Stimulated activated CD4-positive, alpha-beta T cell treated with anti-CD3 and anti-CD28 coated beads, Interleukin-15, amount 100 ng/mL, for 1 hour (primary cell): ENCODE measurements at places on chromosomes 4 and X.

DNA sequence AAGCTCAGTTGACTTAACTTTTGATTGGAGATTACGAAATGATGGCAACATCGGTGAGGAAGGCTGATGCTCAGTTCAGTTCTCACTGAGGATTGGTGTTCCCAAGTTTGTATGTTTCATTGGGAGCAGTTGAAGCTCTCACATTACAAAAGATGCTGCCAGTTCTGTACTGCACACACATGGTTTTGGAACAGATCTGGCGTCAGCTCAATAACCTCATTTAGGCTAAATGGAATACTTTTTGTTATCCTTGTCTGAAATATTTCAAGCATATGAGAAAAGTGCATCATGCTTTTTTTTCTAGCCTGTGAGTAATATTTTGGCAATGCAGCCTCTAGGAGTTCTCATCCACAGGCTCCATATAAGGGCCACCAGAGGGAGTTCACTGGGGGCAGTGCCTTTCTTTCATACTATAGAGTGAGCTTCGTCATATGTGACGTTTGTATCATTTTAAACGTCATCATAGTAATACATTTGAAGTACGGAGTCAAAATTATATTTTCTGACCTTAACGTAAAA lies 4.1 kb downstream of the ENPEP start:
- no peak for DNase-seq

- DNase-seq, result no peak
These were observed 187.8 kb upstream of the NUDT6 start for GRCh38 chr4:123110147-123110546.

DNA sequence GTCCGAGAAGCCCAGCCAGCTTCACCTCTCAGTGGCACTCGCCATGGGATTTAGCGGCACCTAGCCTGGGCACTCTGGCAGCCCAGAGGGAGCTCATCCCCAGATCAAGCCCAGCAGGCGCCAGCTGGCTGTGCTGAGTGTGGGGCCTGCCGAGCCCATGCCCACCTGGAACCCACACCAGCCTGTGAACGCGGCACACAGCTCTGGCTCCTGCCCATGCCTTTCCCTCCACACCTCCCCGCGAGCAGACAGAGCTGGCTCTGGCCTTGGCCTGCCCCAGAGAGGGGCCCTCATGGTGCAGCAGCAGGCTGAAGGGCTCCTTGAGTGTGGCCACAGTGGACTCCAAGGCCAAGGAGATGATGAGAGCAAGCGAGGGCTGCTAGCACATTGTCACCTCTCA lies 38.0 kb upstream of the AADAT start:
- DNase-seq, result no peak

DNA sequence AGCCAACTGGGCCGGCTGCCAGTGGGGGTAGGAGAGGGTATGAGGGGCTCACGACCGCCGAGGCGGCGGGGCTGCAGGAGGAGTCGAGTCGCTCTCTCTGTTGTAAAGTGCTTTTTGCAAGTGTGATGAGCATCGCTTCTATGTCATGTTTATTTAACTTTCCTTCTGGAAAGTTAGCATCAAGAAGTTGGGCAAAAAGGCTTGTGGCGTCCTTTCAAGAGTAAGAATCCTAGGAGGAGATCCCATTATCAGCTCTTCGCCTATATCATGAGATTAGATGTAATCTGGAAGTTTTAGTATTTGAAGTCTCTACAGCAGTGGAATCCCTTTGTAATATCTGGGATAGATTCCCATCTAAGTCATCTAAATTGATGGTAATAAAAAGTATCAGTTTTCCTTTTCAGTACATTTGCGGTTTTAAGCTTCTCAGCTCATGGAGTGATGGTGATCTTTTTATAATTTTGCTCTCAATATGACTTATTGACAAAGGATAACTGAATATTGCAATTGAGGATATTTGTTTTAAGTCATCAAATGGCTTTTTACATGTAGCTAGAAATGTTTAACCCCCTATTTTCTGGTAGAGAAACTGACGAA lies 1.7 kb downstream of the GALNT7 start:
- no peak for DNase-seq

- no peak for DNase-seq
These were observed 24.6 kb upstream of the TLR1 start for GRCh38 chr4:38829237-38829636.

- no peak for DNase-seq
These were observed 73.1 kb downstream of the ADGRL3 start for GRCh38 chr4:61273233-61273632.

DNA sequence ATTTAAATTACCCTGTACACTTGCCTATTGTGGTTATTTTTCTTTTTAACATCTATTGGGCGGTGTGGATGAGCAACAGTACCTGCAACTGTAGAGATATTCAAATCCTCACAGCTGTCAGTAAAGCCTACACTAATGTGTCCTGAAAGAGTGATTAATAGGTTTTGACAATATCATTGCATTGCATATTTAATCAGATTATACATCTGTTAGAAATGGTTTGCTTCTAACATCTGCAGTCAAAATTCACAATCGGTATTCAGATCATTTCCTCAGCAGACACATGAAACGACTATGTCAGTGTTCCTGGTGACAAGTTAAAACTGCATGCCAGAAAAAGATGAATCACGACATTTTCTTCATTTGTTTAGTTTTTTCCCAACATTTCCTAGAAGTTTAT lies 254.6 kb upstream of the EPHA5 start:
- no peak for DNase-seq

- DNase-seq, result peak; percentile 5
These were observed 797 bp downstream of the TXLNG start for GRCh38 chrX:16786791-16787735.

GRCh38 chrX:35562395-35562794 lies 235.7 kb upstream of the MAGEB16 start:
- DNase-seq, result no peak

- DNase-seq, result no peak
These were observed 65.1 kb downstream of the MAB21L2 start for GRCh38 chr4:150647008-150647407.

DNA sequence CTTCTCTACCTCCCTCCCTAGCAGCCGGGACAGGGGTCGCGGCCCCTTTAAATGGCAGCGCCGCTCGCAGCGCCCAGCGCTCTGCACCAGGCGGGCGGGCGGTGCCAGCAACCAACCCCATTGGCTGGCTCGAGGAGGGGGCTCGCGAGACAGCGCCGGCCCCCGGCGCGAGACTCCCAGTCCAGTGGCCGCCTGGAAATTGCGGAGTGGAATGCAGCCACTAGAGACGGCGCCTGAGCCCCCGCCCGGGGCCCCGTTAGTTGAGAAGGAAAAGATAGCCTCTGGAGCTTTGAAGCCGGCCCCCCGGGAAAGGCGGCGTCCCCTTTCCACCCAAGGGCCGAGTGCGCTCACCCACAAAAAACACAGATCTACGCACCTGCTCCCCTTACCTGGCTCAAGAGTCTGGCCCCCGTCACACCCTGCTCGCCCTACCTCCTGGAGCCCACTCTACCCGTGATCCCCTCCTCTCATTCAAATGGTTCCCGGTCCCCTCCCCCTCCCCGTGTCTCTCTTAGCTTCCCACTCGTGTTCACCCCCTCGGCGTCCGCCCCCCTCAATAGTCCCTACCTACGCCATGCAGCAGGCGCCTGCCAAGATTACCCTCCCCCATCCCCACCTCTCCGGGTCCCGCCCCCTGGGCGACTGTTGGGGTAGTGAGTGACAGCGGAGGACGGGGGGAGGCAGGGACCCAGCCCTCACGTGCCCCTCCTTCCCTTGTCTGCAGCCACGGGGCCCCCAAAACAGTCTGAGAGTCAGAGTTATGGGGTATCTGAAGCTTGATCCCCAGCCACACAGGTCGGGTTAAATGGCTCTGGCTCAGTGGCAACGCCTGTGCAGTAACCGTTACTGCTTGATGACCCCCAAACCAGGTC lies at the start of gene ZMYM3:
ZMYM3 (minus strand) TSS at position 49 of the 872 bp plus-strand sequence. CDS start 885 bp downstream, outside the sequence.
- DNase-seq, result peak; percentile 60

- no peak for DNase-seq
These were observed 160.0 kb downstream of the SPCS3 start for GRCh38 chr4:176479767-176480166.

GRCh38 chrX:130715299-130715698 lies 187.7 kb downstream of the ENOX2 start:
- DNase-seq, result no peak
